Foreskin melanocyte (primary cell): ENCODE measurements at places on chromosomes 2 and 18.

GRCh38 chr2:45156605-45157004 is 147.4 kb upstream of the SIX2 start:
- DNase-seq: no peak

- no peak for DNase-seq
These were observed 4.9 kb downstream of the PDCD1 start for GRCh38 chr2:241853651-241854341.

DNA sequence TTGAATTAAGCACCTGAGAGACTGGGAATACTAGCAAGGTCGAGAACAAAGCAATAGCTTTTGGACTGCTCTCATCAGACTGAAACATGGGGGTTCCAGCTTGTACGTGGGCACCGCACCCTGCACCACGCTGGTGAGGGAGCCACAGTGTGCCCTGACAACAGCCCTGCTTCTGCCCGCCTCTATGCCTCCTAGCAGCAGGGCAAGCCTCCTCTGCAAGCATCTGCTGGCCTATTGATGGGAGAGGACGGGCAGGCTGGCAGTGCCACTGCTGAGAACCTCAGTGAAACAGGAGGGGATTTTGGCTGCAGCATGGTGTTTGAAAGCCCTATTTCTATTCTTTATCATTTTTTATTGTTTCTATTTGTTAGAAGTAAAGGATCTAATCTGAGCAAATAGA is 146.1 kb upstream of the OTOS start:
- no peak for DNase-seq

GRCh38 chr2:47072018-47072691 is 83.0 kb downstream of the STPG4 start:
- no peak for DNase-seq

DNA sequence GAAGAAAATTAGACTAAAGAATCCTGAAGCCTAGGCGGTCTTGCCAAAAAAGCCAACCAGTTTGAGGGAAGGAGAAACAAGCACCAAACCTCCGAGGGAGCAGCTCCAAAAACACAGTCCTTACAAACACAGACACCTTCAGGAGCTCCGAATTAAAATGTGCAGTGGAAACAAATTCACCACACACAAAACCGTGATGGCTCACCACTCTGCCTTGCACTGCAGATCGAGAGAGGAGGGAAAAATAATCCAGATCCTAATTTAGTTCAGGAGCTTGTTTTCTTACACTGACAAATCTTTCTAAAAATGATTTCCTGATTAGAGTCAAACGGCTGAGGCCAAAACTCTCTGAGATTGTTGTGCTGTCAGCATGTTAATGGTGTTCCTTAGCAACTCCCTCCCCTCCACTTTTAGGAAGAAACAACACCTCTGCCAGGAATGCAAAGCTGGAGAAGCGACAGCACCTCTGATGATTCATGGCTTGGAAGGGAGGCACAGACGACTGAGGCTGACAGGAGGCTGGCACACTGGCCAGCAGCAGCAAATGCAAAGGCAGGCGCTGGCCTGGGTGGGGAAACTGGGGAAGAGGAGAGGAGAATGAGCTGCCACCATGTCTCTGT is 249.4 kb upstream of the KLHL29 start:
- DNase-seq: no peak

DNA sequence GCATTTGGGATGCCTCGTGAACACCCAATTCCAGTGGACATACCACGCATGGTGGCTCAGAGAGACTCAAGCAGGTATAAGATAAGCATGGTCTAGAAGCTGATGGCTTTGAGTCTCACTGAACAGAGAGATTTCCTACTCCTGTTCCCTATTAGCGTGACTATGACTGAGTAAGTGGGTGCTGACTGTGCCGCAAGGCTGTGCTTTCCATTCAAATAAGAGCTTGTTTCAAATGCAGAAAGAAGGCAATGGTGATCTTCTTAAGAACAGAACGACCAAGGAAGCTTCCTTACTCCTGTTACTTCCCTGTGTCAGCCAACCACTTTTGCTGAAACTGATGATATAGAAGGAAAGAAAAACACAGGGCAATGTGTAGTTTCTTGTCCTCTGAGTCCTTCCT is 63.5 kb upstream of the IGFBP2 start:
- no peak for DNase-seq

DNA sequence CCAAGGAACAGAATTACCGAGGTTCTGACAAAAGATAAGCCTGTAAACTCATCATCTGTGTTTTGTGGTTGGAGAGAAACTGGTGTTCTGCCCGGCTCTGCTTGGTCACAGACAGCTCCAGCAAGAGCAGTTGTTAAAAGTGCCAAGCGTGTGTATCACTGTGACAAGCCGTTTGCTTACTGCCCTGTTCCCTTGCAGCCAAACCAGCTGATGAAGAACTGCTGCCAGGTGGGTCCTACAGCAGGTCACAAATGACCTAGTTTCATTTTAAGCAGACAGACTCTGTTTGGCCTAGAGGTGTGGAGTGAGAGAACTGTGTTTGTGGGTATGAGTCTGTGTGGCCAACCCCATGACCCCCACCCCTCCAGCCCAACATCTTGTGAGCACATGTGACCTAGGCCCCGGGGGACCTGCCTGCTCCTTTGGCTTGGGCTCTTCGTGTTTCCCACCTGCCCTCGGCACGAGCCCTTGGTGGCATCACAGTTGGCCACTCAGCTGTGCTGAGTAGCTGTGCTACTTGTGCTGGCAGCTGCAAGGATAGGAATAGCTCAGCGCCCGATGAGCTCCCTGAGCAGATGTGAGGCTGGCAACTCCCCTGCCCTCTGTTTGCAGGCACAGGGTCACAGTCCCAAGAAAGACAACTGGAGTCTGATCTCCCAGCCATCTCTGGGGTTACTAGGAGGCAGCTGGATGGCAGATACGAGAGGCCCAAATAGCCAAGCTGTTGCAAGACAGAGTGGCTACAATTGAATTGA is 9.7 kb downstream of the OXER1 start:
- DNase-seq: no peak
